Neural crest cell (in vitro differentiated cells): ENCODE measurements at places on chromosomes 5 and 9.

- no peaks in the 10 kb centered on the region for H3K27me3 ChIP-seq
- no peak for DNase-seq
- no peak overlapping the region for H3K4me3 ChIP-seq
- H3K27ac ChIP-seq, result no peak overlapping the region
- H3K36me3 ChIP-seq, result no peaks in the 10 kb centered on the region
- H3K4me1 ChIP-seq, result peaks cover 8% of the 10 kb centered on the region
These were observed 21.3 kb upstream of the SLC12A2 start for GRCh38 chr5:128062172-128062746.

GRCh38 chr5:159764283-159765134, 151.8 kb upstream of the ADRA1B start:
- no peak overlapping the region for H3K4me3 ChIP-seq
- no peak for DNase-seq
- peaks cover 15% of the 10 kb centered on the region for H3K4me1 ChIP-seq
- no peaks in the 10 kb centered on the region for H3K27me3 ChIP-seq
- H3K27ac ChIP-seq, result no peak overlapping the region

DNA sequence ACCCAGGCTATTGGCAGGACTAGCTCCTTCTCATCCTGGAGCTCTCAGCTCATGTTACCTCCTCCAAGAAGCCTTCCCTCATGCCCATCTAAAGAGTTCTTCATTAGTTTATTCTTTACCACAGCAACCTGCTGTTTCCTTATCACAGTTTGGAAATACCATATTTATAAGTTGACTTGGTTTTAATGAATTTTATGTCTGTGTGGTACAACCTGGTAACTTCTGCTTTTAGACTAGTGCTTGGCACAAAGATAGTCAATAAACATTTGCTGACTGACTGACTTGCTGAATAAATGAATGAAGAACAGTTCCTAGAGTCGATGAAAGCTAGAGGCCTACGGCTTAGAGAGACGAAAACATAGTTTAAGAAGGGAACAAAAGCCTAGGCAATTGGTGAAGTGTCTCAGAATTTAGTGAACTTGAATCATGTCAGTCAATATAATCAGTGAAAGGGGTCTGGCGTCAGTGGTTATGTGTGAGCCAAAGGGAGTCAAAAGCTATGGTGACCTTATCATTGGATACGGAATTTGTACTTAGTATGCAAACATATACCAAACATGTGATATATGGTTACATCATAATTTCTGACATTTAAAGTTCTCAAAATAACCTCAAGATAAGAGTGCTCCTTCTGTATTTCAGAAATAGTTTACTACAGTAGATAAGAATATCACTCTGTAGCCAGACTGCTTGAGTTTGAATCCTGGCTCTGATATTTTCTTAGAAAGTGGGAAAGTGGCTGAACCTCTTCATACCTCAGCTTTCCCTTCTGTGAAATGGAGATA, 239.5 kb downstream of the MCTP1 start:
- H3K4me3 ChIP-seq, result no peak overlapping the region
- H3K27ac ChIP-seq, result no peak overlapping the region
- DNase-seq, result no peak
- H3K27me3 ChIP-seq, result no peaks in the 10 kb centered on the region
- no peaks in the 10 kb centered on the region for H3K4me1 ChIP-seq
- H3K36me3 ChIP-seq, result no peaks in the 10 kb centered on the region

GRCh38 chr9:20358207-20358606, 264.1 kb downstream of the MLLT3 start:
- peaks cover 3% of the 10 kb centered on the region for H3K36me3 ChIP-seq
- no peaks in the 10 kb centered on the region for H3K27me3 ChIP-seq
- H3K4me1 ChIP-seq, result peaks cover 27% of the 10 kb centered on the region
- H3K27ac ChIP-seq, result no peak overlapping the region

GRCh38 chr5:78624011-78624541, 24.5 kb downstream of the LHFPL2 start:
- peaks cover 35% of the 10 kb centered on the region for H3K4me1 ChIP-seq
- H3K27me3 ChIP-seq, result no peaks in the 10 kb centered on the region
- DNase-seq, result no peak
- H3K27ac ChIP-seq, result no peak overlapping the region

DNA sequence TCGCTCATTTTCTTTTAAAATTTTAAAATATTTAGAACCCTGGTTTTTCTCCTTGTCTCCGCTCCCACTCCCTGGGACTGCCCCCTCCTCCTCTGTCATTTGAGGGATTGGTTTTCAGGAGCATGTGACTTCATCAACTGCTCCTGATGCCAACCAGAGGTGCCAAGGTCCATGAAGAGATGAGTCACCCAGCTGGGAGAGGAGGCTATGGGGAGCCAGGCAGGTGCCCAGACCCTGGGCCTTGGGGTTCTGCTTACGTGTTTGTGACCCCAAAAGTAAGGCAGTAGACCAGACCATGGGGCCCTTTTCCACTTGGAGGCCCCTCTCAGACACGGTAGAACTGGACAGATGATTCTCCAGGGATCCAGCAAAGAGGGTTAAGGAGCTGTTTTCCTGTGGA, 167.0 kb downstream of the FGF18 start:
- no peak overlapping the region for H3K4me3 ChIP-seq
- H3K4me1 ChIP-seq, result peaks cover 3% of the 10 kb centered on the region
- H3K36me3 ChIP-seq, result no peaks in the 10 kb centered on the region
- DNase-seq, result no peak
- no peaks in the 10 kb centered on the region for H3K27me3 ChIP-seq
- no peak overlapping the region for H3K27ac ChIP-seq

GRCh38 chr5:36521838-36522745, 84.3 kb upstream of the SLC1A3 start:
- H3K27ac ChIP-seq, result no peak overlapping the region
- no peak overlapping the region for H3K4me3 ChIP-seq
- no peaks in the 10 kb centered on the region for H3K27me3 ChIP-seq
- no peaks in the 10 kb centered on the region for H3K4me1 ChIP-seq

DNA sequence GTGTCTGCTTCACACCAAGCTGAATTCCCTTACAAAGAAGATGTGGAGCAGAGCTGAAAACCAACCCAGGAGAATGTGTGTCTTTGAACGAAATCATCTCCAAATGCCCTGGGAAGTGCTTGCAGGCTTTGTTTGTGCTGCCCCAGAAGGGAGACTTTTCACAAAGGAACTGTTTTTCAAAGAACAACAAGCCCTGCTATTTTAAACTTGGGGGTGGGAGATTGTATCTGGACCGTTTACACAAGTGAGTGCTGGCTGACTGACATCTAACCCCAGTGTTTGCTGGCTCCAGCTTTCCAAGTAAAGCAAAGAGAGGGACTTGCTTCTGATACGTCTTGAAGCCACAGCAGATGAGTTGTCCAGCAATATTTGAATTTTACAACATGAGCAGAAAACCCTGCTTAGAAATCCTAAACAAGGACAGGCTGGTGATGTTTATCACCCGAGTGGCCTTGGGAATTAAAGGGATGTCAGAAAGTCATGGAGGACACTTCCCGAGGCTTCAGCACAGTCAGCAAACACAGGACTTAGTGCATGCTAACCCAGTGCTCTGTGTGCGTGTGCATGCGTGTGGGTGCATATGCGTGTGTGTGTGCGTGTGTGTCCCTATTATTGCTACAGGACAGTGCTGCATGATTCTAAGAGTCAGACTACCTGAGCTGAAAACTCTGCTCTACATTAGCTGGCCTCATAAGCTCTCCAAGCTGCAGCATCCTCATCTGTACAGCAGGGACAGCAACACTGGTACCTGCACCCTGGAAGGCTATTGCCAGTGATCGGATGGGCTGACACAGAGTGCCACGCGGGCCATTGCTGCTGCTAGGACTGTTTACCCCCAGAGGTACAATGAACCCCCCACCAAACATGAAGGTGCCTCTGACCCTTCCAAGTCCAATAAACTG, 1.4 kb downstream of the ADAMTS12 start:
- peaks cover 35% of the 10 kb centered on the region for H3K27me3 ChIP-seq
- DNase-seq, result no peak
- H3K27ac ChIP-seq, result peak overlapping the region; percentile 64
- H3K36me3 ChIP-seq, result no peaks in the 10 kb centered on the region

DNA sequence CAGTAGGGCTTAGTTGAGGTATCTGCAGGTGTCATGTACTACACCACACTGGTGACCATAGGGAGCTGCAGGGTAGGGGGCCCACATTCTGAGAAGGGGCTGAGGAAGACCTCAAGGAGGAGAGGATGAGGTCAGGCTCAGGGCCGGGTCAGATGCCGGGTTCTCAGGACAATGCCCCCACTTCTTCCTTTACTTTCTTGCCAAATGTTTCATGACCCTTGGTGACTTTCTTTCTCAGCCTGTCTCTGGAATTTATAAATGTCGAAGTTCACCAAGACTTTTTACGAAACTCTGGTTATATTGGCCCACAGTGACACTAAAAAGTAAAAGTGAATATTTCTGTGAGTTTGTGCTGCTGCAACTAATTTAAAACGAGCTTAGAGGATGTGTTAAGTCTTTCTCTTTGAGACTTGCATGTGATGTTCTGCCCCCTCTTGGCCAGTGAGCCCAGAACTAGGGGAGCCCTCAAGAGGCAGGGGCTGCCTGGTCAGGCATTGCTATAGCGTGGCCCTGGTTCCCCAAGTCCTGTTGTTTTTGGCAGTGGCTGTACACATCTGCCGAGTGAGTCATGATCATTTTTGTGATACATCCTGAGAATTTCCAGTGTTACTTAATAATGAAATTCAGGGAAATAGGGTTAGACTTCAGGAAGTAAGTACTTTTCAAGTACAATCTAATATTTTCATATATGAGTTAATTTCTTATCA, 11.2 kb downstream of the ACO1 start:
- H3K27ac ChIP-seq, result no peak overlapping the region
- H3K4me3 ChIP-seq, result no peak overlapping the region
- no peaks in the 10 kb centered on the region for H3K27me3 ChIP-seq
- peaks cover 14% of the 10 kb centered on the region for H3K4me1 ChIP-seq
- no peak for DNase-seq

GRCh38 chr5:165231821-165232508, 1726.5 kb downstream of the MAT2B start:
- no peak for DNase-seq
- peaks cover 2% of the 10 kb centered on the region for H3K36me3 ChIP-seq
- H3K27me3 ChIP-seq, result no peaks in the 10 kb centered on the region
- peaks cover 9% of the 10 kb centered on the region for H3K4me1 ChIP-seq

GRCh38 chr5:52868417-52868816, 80.7 kb downstream of the ITGA1 start:
- H3K4me1 ChIP-seq, result peaks cover 33% of the 10 kb centered on the region
- no peaks in the 10 kb centered on the region for H3K36me3 ChIP-seq
- DNase-seq, result peak; percentile 4
- no peaks in the 10 kb centered on the region for H3K27me3 ChIP-seq
- no peak overlapping the region for H3K27ac ChIP-seq
- peak overlapping the region; percentile 2 for H3K4me3 ChIP-seq

GRCh38 chr5:143986516-143987212, 174.7 kb downstream of the HMHB1 start:
- no peak overlapping the region for H3K27ac ChIP-seq
- no peaks in the 10 kb centered on the region for H3K36me3 ChIP-seq
- no peak for DNase-seq
- H3K27me3 ChIP-seq, result no peaks in the 10 kb centered on the region

DNA sequence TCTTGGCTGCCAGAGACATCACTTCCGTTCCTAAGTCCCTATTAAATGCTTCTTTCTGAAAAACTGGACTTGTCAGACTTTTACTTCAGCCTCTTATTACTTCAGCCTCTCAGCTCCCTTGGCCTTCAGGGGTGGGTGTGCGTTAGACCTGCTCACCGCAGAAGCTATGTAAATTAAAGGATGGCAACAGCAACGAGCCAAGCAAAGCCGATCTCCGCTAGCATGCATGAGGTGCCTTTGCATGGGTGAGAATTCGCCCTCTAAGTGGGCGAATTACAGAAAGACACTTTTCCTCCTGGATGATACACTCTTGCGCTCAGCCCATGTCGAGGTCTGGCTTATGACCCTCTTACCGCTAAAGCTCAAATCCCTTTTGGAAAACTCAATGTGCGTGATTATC, 10.9 kb upstream of the IL3 start:
- H3K36me3 ChIP-seq, result no peaks in the 10 kb centered on the region
- DNase-seq, result no peak

- DNase-seq, result no peak
- H3K36me3 ChIP-seq, result peaks cover 2% of the 10 kb centered on the region
- H3K27ac ChIP-seq, result no peak overlapping the region
- H3K4me1 ChIP-seq, result peaks cover 22% of the 10 kb centered on the region
These were observed 717 bp upstream of the NCS1 start for GRCh38 chr9:130171226-130172148.

GRCh38 chr5:66960369-66961137, 236.0 kb downstream of the CD180 start:
- H3K36me3 ChIP-seq, result no peaks in the 10 kb centered on the region
- no peak for DNase-seq
- H3K27me3 ChIP-seq, result no peaks in the 10 kb centered on the region

DNA sequence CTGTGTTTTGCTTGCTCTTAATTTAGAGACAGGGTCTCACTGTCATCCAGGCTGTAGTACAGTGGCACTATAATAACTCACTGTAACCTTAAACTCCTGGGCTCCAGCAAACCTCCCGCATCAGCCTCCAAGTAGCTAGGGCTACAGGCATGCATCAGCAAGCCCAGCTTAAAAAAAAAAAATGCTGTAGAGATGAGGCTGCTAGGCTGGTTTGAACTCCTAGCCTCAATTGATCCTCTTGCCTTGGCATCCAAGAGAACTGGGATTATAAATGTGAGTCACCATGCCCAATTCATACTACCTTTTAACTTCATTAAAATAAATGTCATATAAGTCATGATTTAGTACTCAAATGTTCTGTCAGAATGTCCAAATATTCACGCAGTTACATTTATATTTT, 2195.7 kb upstream of the C9orf72 start:
- no peak for DNase-seq
- H3K27me3 ChIP-seq, result no peaks in the 10 kb centered on the region
- H3K27ac ChIP-seq, result no peak overlapping the region
- no peak overlapping the region for H3K4me3 ChIP-seq
- no peaks in the 10 kb centered on the region for H3K4me1 ChIP-seq
- H3K36me3 ChIP-seq, result peaks cover 2% of the 10 kb centered on the region

DNA sequence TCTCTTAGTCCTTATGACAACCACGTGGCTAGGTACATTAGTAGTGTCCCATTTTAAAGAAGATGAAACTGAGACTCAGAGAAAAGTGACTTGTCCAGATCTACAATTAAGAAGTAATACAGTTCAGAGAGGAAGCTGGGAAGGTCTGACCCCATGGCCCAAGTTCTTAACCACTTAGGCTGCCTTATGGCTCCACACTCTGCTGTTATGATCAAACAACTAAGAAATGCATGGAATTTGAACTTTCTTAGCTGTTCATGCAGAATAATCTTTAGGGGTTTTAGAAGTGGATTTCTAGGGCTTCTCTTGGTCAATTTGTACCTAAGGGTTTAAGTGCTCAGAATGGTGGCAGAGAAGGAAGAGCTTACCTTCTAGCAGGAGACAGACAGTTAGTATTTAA, 128.0 kb upstream of the MSX2 start:
- no peak for DNase-seq
- no peak overlapping the region for H3K4me3 ChIP-seq
- H3K27ac ChIP-seq, result no peak overlapping the region

DNA sequence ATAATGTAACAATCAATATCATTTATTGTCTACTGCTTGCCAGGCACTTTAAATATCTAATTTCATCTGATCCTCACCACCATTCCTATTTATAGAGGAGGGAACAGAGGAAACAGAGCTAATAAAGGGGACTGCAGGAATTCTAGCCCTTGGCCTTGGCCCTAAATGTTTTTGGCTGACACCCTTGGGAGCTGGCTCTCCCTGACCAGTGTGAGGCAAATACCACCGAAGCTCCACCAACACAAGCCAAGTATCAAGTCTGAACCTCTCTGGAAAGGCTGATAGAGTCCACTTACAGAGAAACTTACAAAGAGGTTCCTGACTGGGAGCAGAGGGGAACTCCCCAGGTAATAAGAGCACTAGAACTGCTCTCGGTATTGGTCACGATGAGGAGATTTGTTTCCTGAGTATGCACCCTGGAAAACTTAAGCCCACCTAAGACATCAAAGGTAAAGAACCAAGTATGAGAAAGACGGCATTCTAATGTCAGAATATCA, 243.1 kb upstream of the PANK3 start:
- no peaks in the 10 kb centered on the region for H3K36me3 ChIP-seq
- H3K27me3 ChIP-seq, result peaks cover 2% of the 10 kb centered on the region
- H3K4me1 ChIP-seq, result peaks cover 34% of the 10 kb centered on the region
- no peak overlapping the region for H3K27ac ChIP-seq
- H3K4me3 ChIP-seq, result no peak overlapping the region
